ENCODE measurements at places on chromosomes 5 and 9.

DNA sequence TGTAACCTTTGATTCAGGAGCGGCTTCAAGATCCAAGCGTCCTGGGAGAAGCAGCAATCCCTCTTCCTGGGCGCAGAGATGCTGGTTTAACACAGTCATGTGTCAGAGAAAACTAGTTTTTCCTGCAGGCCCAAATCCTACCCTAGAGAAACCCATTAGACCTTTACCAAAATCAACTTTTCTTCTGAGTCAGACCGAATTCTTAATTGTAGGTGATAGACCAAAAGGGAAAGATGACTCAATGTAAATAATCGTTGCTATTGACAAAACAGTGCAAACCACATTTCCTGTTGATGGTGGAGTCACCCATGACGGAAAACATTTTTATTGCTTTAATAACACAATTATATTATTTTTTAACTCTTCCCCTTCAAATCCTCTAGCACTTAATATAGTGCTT is 40.1 kb downstream of the SLC1A1 start:
- DNase-seq: no peak

DNA sequence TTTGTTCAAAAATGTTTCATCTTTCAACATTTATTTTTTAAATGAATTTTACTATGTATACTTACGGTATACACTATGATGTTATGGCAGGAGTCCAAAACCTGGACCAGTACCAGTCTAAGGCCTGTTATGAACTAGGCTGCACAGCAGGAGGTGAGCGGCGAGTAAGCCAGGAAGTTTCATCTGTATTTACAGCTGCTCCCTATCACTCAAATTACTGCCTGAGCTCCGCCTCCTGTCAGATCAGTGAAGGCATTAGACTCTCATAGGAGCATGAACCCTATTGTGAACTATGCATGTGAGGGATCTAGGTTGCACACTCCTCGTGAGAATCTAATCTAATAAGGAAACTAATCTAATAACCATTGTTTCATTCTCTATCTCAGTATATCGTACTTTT is 715.5 kb upstream of the PTPRD start:
- no peak for DNase-seq

- DNase-seq: no peak
These were observed 27.3 kb downstream of the F2RL2 start for GRCh38 chr5:76595755-76596481.

DNA sequence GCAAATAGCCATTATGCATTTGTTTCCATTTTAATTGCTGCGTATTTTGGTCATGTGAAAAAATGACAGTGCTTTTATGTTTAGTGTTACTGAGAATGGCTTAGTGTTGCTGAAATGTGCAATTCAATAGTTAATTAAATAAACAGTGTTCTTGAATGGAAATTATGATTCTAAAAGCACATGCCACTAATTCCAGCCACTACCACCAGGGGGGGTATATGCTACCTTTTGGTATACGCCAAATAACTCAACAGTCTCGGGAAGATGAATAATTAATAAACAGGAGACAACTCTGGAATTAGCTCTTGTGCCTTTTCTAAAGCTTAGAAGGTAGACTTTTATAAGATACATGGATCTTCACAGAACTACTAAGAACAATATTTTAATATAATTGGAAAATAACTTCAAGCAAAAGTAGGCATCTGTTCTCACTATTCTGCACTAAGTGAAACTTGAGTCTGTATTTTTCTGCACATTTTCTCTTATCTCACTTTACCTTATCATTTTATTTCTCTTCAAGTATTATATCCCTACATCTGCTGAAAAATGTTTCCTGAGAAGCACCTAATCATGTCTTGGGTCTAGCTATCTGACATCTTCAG is 83.5 kb upstream of the MINAR2 start:
- DNase-seq: no peak

GRCh38 chr5:178382754-178383164 is 150.2 kb upstream of the PHYKPL start:
- no peak for DNase-seq
